ENCODE measurements at places on chromosomes 2 and 18.

GRCh38 chr2:207167099-207167923 lies 1.6 kb upstream of the KLF7 start:
- DNase-seq = peak; percentile 44

DNA sequence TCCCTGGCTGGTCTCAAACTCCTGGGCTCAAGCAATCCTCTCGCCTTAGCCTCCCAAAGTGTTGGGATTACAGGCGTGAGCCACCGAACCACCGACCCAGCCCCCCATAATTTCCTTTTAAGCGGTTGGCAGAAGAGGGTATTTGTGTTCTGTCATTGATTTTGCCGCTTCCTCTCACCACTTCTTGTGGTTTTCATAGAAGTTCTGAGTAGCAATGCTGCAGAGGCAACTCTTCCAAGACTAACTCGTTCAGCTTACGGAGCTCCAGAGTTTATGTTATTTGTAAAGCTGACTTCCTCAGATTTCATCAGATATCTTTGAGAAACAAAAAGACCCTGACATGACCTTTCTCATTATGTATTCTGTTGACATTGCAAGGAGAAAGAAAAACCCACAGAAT lies 261.4 kb upstream of the KCNJ3 start:
- DNase-seq = no peak

DNA sequence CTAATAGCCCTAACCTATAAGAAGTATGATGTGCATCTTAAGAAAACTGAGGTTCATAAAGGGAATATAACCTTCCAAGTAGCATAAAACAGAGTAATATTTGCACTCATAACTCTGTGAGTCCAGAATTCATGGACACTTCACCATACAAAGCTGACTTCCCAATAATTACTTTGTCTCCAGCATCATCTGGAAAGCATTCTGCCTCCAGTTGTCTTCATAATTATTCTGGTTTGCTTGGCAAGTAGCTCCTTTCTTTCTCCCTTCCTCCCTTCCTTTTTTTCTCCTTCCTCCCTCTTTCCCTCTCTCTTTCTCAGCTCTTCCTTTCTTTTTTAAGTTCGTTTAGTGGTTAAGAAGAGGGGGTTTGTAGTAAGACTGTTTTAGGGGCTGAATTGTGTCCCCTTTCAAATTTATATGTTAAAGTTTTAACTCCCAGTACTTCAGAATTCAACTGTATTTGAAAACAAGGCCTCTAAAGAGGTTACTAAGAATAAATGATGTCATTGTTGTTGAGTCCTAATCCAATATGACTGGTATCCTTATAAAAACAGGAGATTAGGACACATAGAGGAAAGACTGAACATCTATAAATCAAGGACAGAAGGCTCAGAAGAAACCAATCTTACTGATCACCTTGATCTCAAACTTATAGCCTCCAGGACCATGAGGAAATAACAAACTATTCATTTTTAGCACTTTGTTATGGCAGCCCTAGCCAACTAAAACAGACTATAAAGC lies 28.9 kb downstream of the TFPI start:
- DNase-seq = no peak

DNA sequence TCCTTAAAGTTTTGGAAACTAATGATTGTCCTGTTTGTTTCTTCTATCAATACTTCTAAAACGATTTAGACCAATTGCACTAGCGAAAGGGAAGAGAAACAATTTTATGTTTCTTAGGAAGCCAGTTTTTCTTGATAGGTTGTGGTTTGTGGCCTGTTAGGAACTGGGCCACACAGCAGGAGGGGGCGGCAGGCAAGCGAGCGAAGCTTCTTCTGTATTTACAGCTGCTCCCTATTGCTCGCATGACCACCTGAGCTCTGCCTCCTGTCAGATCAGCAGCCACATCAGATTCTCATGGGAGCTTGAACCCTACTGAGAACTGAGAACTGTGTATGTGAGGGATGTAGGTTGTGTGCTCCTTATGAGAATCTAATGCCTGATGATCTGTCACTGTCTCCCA lies 201.5 kb upstream of the PXDN start:
- no peak for DNase-seq

DNA sequence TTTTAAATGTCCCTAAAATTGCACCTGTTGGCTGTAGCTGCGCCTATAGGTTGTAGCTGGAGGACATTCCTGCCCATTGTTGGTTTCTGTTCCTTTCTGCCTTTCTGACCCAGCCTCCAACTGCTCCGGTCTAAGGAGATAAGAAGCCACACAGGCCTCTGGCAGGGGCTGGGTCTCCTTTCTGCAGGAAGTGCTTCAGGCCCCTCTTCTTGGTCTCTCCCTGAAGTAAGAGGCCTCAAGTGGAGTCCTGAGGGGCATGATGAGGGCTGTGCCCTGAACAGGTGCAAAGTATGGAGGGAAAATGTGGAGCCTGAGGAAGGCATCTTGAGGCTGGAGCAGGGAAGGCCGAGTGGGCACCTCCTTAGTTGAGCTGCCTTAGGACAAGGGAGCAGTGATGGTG lies 10.4 kb upstream of the SFTPB start:
- no peak for DNase-seq

DNA sequence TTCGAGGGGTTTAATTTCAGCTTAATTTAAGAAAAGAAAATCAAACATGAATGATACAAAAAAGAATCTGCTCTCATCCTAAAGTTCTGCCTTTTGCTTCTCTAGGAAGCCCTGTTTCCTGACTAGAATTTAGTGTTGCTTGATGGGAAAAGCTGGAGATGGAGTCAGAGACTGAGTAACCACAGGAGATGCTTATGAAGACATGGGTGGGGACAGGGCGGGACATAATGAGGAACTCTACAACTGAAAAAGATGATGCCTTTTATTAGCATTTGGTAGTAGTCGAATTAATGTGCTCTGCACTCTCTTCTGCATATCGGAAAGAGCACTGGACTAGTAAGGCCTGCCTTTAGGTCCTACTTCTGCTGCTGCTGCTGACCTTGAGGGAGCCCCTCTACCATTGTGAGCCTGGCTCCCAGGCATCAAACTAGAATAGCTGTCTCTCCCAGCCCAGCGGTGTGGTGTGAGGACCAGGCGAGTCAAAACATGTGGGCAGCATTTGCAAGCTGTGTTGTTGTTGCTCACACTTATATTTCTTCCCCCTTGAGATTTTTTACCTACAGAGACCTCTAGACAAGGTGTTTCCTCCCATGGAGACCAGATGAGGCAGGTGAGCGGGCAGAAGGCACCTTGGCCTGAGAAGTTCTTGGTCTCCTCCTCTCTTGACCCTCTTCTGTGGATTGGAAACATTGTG lies 61.5 kb downstream of the INPP4A start:
- DNase-seq = no peak

- no peak for DNase-seq
These were observed 260.5 kb downstream of the CALCRL start for GRCh38 chr2:187187519-187187918.

GRCh38 chr2:203022751-203023150 lies 8.1 kb downstream of the NBEAL1 start:
- DNase-seq = no peak

- DNase-seq = no peak
These were observed 12.2 kb upstream of the YPEL5 start for GRCh38 chr2:30134582-30134981.

- no peak for DNase-seq
These were observed 11.6 kb upstream of the MALT1 start for GRCh38 chr18:58659691-58660090.

- no peak for DNase-seq
These were observed 1231.2 kb upstream of the ZEB2 start for GRCh38 chr2:145751155-145751554.

DNA sequence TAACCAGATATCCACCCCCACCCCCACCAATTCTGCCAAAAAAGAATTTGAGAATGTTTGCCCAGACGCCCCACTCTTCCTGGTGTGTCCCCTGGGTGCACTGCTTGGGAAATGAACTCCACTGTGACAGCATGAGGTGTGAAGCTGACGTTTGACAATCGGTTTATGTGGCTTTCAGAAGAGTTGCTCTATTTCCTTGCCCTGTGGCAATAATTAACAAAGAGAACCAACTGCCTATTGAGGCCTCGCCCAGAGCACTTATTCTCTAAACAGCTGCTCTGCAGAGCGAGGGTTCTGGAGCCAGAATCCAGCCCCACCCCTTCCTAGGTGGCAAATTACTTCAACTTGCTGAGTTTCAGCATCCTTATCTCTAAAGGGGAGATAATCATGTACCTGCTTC lies 115.8 kb upstream of the SIX3 start:
- DNase-seq = no peak

- DNase-seq = no peak
These were observed 289.2 kb downstream of the TDRD15 start for GRCh38 chr2:21412944-21413443.

GRCh38 chr2:136582628-136583205 lies 182.6 kb upstream of the THSD7B start:
- DNase-seq = no peak

GRCh38 chr18:9827793-9828505 lies 57.8 kb upstream of the TXNDC2 start:
- DNase-seq = peak; percentile 17

Data from stimulated activated CD4-positive, alpha-beta T cell treated with anti-CD3 and anti-CD28 coated beads, Interleukin-1b, Interleukin-23, amount 100 ng/mL, for 48 hours (primary cell).